Activated CD4-positive, alpha-beta memory T cell treated with anti-CD3 and anti-CD28 coated beads, Interleukin-2, amount 10 ng/mL, durations not matched to agents 7 days and 5 days (primary cell): ENCODE measurements at places on chromosomes 1 and 21.

GRCh38 chr1:15618077-15618654 is 908 bp downstream of the DDI2 start:
- no peak for DNase-seq

DNA sequence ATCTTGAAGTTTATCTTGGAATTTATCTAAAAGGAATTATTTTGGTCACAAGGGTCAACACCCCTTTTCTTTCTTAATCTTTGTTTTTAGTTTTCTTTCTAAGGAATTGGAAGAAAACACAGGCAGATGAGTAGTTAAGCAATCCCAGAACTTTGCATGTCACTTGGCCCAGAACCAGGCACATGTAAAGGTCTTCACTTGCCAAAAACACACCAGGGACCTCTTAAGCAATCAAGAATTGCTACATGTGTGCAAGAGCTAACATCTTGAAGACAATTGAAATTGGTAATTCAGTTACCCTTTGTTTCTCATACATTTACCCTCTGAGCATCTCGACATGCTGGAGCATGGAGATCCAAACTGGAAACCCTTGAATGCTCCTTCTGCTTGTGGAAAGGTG is 114.2 kb downstream of the ZC3H11B start:
- DNase-seq = no peak

DNA sequence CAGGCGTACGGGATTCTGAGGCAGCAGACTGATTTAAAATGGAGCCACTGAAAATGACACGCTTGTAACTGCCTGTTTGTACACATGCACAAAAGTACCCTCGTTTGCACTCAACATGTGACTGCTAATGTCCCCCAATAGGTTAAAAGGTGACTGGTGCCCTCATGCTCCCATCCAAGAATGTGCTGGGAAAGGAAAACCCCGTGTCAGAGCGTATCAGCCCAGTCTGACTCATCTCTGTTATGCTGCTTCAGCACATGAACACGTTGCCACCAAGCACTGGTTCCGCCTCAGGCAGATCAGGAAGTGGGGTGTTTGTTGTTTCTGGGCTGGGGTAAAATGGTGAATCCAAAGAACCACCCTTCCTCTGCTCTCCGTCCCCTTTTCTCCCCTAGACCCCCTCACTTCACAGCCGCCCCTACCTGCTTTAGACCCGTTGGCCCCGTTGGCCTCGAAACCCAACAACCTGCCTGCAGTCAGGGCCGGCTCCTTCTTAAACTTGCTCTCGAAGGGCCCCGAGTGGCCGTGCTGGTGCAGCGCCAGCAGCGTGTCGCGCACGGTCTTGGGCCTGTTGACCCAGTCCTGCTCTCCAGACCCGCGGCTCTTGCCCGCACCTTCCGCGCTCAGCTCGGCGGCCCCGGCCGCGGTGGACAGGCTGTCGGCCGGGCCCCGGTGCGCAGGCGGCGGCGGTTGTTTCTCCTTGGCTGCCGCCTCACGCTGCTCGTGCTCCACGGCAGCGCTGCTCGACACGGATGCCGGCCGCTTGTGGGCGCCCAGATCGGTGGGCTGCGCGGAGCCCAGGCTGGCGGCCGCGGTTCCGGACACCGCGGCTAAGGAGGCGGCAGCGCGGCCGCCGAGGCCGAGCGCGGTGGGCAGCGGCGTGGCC is 1.7 kb downstream of the IRF2BP2 start:
- DNase-seq = peak; percentile 84

DNA sequence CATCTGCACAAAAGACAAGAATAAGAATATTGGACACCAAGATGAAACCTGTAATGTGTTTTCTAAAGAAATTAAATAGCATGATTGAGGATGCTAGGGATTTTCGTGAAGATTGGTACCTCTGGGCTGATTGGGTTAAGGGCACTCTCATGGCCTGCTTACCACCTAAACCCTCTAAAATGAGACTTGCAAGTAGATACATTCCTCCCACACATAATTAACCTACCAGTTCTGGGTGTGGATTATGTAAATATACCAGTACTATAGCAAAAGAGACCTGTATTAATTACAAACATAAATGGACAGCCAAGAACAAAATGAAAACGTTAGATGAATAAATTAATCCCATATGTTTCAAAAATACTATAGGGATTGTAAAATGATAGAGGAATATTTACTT is 1069.6 kb upstream of the B3GALT2 start:
- DNase-seq = no peak

DNA sequence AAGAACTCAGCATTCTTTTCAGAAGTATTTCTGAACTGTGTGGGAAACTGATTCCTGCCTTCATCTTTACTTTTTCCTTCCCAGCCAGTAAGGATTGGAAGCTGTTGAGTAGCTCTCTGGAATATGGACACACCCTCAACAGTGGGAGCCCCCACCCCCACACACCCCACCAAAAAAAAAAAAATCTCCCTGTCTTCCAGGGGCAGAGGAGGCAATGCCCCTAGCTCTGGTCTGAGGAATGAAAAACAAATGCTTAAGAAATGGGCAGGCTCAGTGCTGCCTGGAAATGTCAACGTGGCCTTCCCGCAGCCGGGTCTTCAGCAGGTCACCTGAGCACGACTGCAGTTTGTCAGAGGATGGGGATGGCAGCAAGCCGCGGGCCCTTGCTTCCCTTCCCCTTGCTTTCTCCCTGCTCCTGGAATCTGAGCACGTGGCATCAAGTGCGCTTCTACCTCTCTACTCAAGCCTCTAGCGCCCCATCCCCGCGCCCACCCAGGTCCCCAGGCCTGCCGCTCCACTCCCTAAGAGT is 479 bp downstream of the RGS16 start:
- no peak for DNase-seq

DNA sequence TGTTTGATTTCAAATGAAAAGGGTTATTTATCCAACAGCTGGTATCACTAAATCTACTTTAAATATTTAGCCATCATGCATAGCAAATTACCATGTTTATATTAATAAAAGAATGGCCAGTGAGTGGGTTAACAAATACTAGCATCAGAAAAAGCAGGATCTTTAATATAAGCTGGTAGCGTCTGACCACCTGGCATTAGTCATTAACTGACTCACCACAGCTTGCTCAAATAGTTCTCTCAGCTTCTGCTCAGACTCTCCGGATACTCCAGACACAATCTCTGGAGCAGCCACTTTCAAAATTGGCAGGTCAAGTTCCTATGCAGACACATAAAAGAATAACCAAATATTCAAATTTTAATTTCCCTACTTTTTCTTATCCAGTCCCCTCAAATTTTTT is 29.6 kb downstream of the NVL start:
- DNase-seq = no peak

GRCh38 chr1:229835226-229835625 is 209.2 kb downstream of the URB2 start:
- no peak for DNase-seq

- DNase-seq = no peak
These were observed 5.3 kb upstream of the OLFM3 start for GRCh38 chr1:102002057-102002456.
